Stimulated activated CD8-positive, alpha-beta memory T cell treated with anti-CD3 and anti-CD28 coated beads, Interleukin-7, amount 100 ng/mL, for 1 hour (primary cell): ENCODE measurements at places on chromosomes 4 and X.

GRCh38 chr4:98682719-98683118 lies 24.3 kb upstream of the TSPAN5 start:
- no peak for DNase-seq

DNA sequence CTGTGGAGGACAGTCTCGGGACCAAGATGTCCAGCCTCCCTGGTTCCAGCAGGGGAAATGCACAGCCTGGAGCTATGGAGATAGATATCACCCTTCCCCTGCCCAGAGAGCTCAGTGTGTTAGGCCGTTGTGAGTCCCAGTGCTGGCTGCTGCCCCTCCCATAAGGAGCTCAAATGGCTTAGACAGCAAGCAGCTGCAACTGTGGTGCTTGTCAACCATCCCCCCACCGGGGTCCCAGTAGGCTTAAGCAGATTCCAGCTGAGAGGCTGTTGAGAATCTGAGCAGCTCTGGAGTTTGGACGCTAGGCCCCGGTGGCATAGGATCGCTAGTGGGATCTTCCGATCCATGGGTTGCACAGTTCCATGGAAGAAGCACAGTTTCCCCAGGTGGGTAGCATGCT lies 181.8 kb upstream of the POF1B start:
- DNase-seq: no peak

DNA sequence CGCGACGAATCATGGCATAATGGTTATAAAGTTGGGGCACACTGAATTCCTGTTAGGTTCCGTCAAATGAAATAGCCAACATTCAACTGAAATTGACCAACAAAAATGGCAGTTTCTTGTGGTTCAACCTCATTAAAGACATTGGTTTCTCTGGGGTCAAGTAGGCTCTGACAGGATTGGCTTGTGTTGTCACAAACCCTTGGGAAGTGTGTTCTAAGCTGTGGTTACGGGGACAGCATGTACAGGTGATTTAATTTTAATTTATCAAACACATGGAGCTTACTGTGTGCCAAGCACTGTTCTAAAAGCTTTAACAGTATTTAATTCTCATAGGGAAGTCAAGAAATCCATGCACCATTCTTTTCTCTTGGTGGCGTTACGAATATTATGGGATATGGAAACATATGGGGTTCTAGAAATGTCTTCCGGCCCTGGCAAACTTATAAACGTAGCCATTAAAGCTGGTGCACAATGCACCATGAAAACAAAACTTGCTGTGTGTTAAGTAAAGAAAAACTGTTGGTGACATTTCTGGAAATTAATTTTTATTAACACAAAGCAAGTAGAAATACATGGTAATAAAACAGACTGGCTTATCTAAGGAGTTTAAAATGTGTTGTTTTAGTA lies 891 bp downstream of the XK start:
- DNase-seq: no peak

GRCh38 chr4:172404676-172405075 lies 591.5 kb downstream of the GALNTL6 start:
- no peak for DNase-seq

DNA sequence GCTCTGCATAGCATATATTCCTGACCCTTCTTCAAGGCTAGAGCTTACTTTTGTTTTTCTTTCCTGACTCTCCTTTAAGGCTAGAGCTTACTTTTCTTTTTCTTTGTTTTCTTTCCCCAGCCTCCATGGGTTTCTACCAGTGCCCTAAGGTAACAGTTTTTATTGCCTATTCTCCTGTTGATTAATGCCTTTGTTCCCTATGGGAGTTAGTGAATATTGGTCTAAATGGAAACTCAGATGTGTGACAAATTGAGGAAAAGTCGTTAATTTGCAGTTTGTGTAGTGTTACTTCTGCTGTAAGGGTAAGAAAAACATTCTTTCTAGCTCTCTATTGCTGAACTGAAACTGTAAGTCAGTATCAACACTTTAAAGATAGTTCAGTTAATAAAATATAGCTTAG lies 358.7 kb downstream of the IL15 start:
- DNase-seq: no peak

DNA sequence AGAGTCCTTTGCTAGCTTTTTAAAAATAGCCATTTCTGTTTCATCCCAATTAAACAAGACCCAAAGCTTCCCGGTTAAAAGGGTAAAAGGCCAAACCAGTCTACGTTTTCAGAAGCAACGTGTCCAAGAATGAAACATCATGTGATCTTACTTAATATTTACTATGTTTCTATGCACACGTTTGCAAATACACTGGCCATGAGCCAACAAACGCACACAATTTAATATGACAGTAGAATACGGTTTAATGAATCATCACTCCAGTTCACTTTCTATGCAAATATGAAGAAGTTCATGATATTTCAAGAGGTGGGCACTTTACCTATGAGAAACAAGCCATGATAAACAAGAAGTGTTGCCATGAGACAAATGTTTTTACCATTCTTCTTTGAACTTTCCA lies 4.3 kb downstream of the NR0B1 start:
- no peak for DNase-seq

DNA sequence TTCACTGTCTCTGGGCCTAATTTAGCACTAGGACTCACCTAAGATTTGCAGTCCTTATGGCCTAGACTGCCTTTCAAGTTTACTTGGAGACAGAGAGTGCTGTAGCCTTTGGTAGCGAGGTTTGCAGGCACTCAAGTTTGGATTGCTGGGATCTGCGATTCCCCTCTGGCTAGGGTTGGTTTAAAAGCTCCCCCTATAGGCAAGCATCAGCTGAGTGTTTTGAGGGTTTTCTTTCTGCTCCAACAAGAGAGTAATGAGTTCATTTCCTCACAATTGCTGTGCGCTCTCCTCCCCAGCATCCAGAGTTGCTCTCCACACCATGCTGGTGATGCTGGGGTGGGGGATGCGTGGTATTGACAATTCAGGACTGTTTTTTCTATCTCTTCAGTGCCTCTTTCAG lies 206.9 kb downstream of the GLUD2 start:
- DNase-seq: no peak

- no peak for DNase-seq
Measured at GRCh38 chr4:13641084-13641483, 13.6 kb upstream of the BOD1L1 start.

DNA sequence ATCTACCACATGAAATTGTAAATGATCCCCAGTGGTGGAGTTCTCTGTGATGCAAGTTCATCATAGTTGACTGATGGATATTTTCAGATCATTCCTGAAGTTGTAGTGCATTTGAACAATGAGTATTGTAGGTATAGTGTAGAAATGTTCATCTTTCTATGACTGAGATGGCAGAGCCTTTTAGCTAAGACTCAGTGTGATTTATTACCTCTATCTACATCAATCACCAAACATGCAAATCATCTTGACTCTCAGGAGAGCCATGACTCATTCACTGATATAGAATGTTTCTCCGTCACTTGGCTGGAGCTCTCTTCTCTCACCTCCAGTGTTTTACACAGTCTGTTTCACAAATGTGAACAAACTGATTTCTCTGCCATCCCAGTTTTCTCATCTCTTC lies 392.6 kb downstream of the IL1RAPL1 start:
- DNase-seq: no peak

GRCh38 chrX:43592597-43592996 lies 63.5 kb upstream of the MAOA start:
- DNase-seq: no peak

DNA sequence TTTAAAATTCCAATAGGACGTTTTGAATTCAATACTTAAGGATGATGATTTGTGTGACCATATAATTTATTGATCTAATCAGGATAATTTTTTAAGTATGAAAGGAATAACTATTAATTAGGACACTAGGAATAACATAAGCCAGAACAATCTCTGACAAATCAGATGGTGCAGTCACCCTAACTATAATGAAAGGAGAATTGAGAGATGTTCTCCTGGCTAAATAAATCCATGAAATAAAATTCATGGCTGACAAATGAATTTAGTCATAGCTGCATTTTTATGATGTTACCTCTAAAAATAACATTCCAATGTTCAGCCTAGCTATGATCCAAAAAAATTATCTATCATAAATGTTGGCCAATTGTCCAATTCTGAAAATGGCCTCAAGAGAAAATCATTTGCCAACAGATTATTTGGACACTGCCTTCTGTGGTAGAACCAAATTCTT lies 190.6 kb upstream of the NEIL3 start:
- no peak for DNase-seq
